ENCODE measurements at places on chromosomes 1 and 21. TPM values are rescaled to one million over a fixed set of nuclear protein-coding genes. Genes with fewer than 3 reads are reported as not detected.

Gene CSF3R
- total RNA-seq = not detected

Gene TNFRSF18
- not detected for total RNA-seq

Gene TADA1
- 9.8 TPM for total RNA-seq

Gene CHI3L1
- total RNA-seq = 238 TPM

Gene COL16A1
- 170 TPM for total RNA-seq

Gene ADAMTS4
- total RNA-seq = 1.8 TPM

Gene TSSK3
- total RNA-seq = not detected

Gene FAM167B
- 0.68 TPM for total RNA-seq
